ENCODE measurements at places on chromosomes 4 and X. TPM values are rescaled to one million over a fixed set of nuclear protein-coding genes. Genes with fewer than 3 reads are reported as not detected.

The MAGEA9B gene
- not detected for total RNA-seq

The F8A1 gene
- 58.2 TPM for total RNA-seq

The JCHAIN gene
- total RNA-seq, result not detected

The GALNTL6 gene
- total RNA-seq, result not detected

The CYLC1 gene
- not detected for total RNA-seq

The F11 gene
- total RNA-seq, result not detected

The ZFP42 gene
- total RNA-seq, result not detected

GRCh38 chr4:138659812-138660316 lies 355.7 kb upstream of the NOCT start:
- DNase-seq, result no peak

- DNase-seq, result no peak
Measured at GRCh38 chrX:79556800-79557199, 189.7 kb upstream of the ITM2A start.

GRCh38 chr4:181957088-181957487 lies 286.1 kb upstream of the TENM3 start:
- no peak for DNase-seq

GRCh38 chr4:151563194-151563593 lies 154.2 kb downstream of the FHIP1A start:
- no peak for DNase-seq

DNA sequence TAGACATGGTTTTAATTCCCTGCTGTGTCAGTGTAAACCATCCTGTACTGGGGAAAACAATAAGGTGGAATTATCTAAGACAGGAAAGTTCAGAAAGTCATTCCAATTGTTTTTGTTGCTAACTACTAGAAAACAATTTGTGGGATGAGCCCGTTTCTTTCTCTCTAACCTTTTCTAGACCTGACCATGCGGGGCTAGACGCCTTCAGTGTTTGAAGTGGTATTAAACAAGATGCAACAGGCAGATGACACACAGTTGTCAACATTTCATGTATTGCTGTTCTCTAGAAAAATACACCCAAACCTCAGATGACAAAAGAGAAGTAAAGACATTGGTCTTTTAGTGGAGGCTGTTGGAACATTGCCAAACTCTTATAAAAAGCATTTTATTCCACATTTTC lies 105.7 kb downstream of the FRAS1 start:
- no peak for DNase-seq

DNA sequence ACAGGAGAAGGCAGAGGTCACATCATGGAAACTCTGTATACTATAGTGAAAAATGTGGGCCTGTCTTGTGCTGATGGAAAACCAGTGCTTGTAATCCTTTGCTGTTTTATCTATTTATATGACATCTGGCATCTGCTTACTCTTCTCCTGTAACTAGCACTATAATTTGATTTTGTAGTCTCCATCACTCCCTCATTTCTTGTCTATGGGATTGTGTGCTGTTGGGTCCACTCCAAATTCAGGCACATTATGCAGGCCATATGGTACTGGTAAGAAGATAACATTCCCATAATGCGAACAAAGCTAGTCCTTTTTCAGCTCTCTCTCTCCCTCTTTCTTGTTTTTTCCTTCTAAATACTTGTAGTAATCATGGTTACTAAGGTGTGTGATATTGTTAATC lies 581.2 kb upstream of the IGFBP7 start:
- no peak for DNase-seq

- DNase-seq, result no peak
Measured at GRCh38 chr4:100268789-100269188, 78.5 kb upstream of the DDIT4L start.

GRCh38 chrX:2261831-2262667 lies 238.7 kb downstream of the DHRSX start:
- DNase-seq, result no peak

DNA sequence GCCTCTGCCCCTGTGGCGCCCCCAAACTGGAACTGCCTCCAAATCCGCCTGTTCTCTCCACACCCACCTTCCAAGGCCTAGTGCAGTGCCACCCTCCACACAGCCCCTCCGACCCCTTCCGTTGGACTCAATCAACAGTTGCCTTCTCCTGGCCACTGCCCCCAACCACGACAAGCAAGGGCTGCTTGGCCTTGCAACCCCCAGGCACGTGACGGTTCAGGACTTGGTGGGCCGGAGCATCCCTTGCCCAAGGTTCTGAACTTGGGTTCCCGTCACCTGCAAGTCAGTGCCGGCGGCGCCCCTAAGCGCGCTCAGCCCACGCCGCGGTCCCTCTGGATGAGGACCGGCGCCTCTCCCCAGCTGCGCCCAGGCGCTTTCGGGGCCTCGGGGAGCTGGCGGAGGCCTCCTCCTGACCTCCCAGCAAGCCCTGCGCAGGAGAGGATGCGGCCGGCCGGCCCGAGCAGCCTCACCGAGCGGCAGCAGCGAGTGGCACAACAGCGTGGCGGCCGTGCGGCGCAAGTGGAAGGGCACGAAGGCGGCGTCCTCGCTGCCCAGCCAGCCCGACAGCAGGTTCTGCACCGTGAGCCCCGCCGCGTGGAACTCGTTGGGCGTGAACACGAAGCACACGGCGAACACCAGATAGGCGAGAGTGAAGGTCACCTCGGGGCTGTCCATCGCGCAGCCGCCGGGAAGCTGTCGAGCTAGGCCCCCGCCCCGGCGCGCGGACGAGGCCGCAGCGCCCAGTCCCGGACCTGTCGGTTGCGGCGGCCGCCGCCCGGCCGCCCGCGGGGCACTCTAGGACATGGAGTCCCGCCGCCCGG lies 750 bp downstream of the TMEM129 start:
- DNase-seq, result no peak

DNA sequence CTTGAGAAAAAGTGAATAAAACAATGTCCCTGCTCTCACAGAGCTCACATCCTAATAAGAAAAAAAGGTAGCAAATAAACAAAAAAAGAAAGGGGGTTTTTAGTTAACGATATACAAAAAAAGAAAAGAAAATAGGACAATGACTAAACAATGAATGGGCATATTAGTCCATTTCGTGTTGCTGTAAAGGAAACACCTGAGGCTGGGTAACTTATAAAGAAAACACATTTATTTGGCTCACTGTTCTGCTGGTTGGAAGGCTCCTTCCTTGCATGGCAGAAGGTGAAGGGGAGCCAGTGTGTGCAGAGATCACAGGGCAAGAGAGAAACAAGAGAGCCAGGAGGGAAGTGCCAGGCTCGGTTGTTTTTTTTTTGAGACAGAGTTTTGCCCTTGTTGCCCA lies 4.7 kb upstream of the KLF3 start:
- no peak for DNase-seq

DNA sequence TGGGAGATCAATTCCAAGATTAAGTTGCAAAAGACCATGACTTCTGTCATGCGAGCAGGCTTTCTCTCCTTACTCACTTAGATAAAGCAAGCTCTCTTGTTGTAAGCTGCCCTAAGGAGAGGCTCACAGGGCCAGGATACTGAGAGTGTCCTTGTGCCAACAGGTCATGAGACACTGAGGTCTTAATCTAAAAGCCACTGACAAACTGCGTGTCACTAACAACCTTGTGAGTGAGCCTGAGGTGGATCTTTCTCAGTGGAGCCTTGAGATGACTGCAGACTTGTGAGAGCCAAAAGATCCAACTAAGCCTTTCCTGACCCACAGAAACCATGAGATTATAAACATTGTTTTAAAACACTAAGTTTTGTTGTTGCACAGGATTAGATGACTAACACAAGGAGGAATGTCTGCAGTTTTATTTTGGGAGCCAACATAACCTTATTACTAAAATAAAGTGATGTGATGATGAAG lies 170.5 kb downstream of the SLC39A8 start:
- no peak for DNase-seq

- DNase-seq, result no peak
Measured at GRCh38 chr4:103499094-103499493, 220.7 kb downstream of the TACR3 start.

Data from CD4-positive, alpha-beta memory T cell (primary cell).